Camera-type eye (tissue), 1 donor: ENCODE measurements at places on chromosomes 2 and 18. TPM values are rescaled to one million over a fixed set of nuclear protein-coding genes. Genes with fewer than 3 reads are reported as not detected.

The RNF125 gene
- total RNA-seq = 4.1 TPM

The NBEAL1 gene
- total RNA-seq = 61.7 TPM

The RNU2-63P gene
- not detected for total RNA-seq

The SLC14A1 gene
- 7.1 TPM for total RNA-seq

The SKOR2 gene
- total RNA-seq = 1.2 TPM

The SERPINB13 gene
- total RNA-seq = 0.33 TPM

The SERPINB4 gene
- total RNA-seq = not detected

The MROH2A gene
- total RNA-seq = not detected

The NRP2 gene
- 53.5 TPM for total RNA-seq

The PDE1A gene
- 12.4 TPM for total RNA-seq

The RAX gene
- total RNA-seq = 111 TPM

The RTP5 gene
- not detected for total RNA-seq

The SULT1C4 gene
- 39.4 TPM for total RNA-seq

The ACTR2 gene
- 128 TPM for total RNA-seq

The ALPP gene
- total RNA-seq = not detected

The BOLL gene
- 0.27 TPM for total RNA-seq

The SPATA3 gene
- total RNA-seq = not detected

The IL1R2 gene
- 1.0 TPM for total RNA-seq

The CAPN14 gene
- 0.60 TPM for total RNA-seq

The INO80B gene
- total RNA-seq = 83.5 TPM

The PHLPP1 gene
- total RNA-seq = 51.0 TPM

The MOB1A gene
- 102 TPM for total RNA-seq

The GREB1 gene
- total RNA-seq = 18.5 TPM

The ERMN gene
- 6.0 TPM for total RNA-seq
